Activated naive CD4-positive, alpha-beta T cell treated with anti-CD3 and anti-CD28 coated beads for 36 hours (primary cell): ENCODE measurements at places on chromosomes 1 and 21. TPM values are rescaled to one million over a fixed set of nuclear protein-coding genes. Genes with fewer than 3 reads are reported as not detected.

- peaks cover 16% of the 10 kb centered on the region for H3K27me3 ChIP-seq
- no peaks in the 10 kb centered on the region for H3K36me3 ChIP-seq
- peaks cover 3% of the 10 kb centered on the region for H3K4me1 ChIP-seq
- H3K4me3 ChIP-seq: no peak overlapping the region
- DNase-seq: no peak
Observed at GRCh38 chr1:94083681-94084080, 37.3 kb downstream of the ABCA4 start.

DNA sequence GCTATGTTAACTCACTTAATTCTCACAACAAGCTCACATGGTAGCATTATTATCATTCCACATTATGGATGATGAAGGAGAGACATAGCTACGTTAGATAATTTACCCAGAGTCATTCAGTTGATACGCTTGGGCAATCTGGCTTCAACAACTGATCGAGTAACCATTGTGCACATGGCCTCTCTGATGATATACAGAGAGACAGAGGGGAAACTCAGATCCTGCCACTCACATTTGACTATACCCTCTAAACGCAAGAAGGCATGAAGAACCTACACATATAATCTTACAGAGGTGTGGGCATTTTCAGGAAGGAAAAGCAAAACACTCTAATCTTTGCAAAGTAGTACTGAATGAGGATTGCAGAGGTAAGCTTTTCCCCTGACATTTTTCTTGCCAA, 360.1 kb downstream of the BARHL2 start:
- no peak for DNase-seq
- H3K27me3 ChIP-seq: peaks cover 5% of the 10 kb centered on the region
- H3K27ac ChIP-seq: no peak overlapping the region
- H3K4me1 ChIP-seq: no peaks in the 10 kb centered on the region

GRCh38 chr1:159980076-159980475, 26.0 kb upstream of the SLAMF9 start:
- no peaks in the 10 kb centered on the region for H3K27me3 ChIP-seq
- H3K27ac ChIP-seq: no peak overlapping the region
- H3K4me1 ChIP-seq: no peaks in the 10 kb centered on the region
- H3K4me3 ChIP-seq: no peak overlapping the region
- DNase-seq: no peak

DNA sequence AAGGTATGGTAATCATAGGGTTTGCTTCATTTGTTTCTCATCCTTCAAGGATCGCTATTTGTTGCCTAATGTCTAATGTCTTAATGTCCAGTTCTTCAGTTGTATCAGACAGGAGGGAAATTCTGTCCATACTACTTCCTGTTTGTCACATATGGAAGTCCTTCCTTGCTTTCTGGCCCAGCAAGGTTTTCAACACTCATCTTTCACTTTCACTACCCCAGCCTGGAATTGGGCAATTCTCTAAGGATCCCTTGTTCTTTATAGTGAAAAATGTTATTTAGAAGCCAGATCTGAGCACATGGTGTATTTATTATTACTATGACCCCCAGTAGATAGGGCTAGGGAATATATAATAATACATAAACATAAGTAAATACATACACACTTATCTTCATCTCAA, 50.6 kb upstream of the SLC35A3 start:
- no peak overlapping the region for H3K27ac ChIP-seq
- H3K27me3 ChIP-seq: no peaks in the 10 kb centered on the region
- no peak for DNase-seq
- H3K4me3 ChIP-seq: no peak overlapping the region
- H3K4me1 ChIP-seq: no peaks in the 10 kb centered on the region
- peaks cover 9% of the 10 kb centered on the region for H3K36me3 ChIP-seq

- H3K4me1 ChIP-seq: no peaks in the 10 kb centered on the region
- no peaks in the 10 kb centered on the region for H3K36me3 ChIP-seq
- no peak overlapping the region for H3K4me3 ChIP-seq
- H3K27me3 ChIP-seq: no peaks in the 10 kb centered on the region
- no peak for DNase-seq
Observed at GRCh38 chr1:56255516-56256152, 323.7 kb downstream of the PLPP3 start.

GRCh38 chr21:42363312-42363711, 3.0 kb downstream of the TFF1 start:
- H3K4me1 ChIP-seq: peaks cover 4% of the 10 kb centered on the region
- no peak overlapping the region for H3K27ac ChIP-seq
- DNase-seq: no peak
- no peaks in the 10 kb centered on the region for H3K36me3 ChIP-seq
- no peak overlapping the region for H3K4me3 ChIP-seq
- no peaks in the 10 kb centered on the region for H3K27me3 ChIP-seq

- no peak for DNase-seq
- H3K27ac ChIP-seq: no peak overlapping the region
- H3K36me3 ChIP-seq: no peaks in the 10 kb centered on the region
- peaks cover 3% of the 10 kb centered on the region for H3K4me1 ChIP-seq
- H3K27me3 ChIP-seq: peaks cover 7% of the 10 kb centered on the region
Observed at GRCh38 chr1:94068999-94069918, 51.7 kb downstream of the ABCA4 start.

- H3K36me3 ChIP-seq: peaks cover 4% of the 10 kb centered on the region
- H3K27ac ChIP-seq: no peak overlapping the region
- peaks cover 2% of the 10 kb centered on the region for H3K4me1 ChIP-seq
- H3K27me3 ChIP-seq: no peaks in the 10 kb centered on the region
Observed at GRCh38 chr1:87089070-87089736, 174.8 kb downstream of the HS2ST1 start.

- DNase-seq: no peak
- H3K36me3 ChIP-seq: no peaks in the 10 kb centered on the region
- H3K4me1 ChIP-seq: no peaks in the 10 kb centered on the region
- no peaks in the 10 kb centered on the region for H3K27me3 ChIP-seq
- no peak overlapping the region for H3K27ac ChIP-seq
- H3K4me3 ChIP-seq: no peak overlapping the region
Observed at GRCh38 chr1:160004001-160004400, 27.8 kb downstream of the PIGM start.

GRCh38 chr1:29744684-29745490, 508.6 kb downstream of the PTPRU start:
- no peak for DNase-seq
- H3K4me3 ChIP-seq: no peak overlapping the region
- peaks cover 6% of the 10 kb centered on the region for H3K27me3 ChIP-seq
- H3K4me1 ChIP-seq: no peaks in the 10 kb centered on the region

DNA sequence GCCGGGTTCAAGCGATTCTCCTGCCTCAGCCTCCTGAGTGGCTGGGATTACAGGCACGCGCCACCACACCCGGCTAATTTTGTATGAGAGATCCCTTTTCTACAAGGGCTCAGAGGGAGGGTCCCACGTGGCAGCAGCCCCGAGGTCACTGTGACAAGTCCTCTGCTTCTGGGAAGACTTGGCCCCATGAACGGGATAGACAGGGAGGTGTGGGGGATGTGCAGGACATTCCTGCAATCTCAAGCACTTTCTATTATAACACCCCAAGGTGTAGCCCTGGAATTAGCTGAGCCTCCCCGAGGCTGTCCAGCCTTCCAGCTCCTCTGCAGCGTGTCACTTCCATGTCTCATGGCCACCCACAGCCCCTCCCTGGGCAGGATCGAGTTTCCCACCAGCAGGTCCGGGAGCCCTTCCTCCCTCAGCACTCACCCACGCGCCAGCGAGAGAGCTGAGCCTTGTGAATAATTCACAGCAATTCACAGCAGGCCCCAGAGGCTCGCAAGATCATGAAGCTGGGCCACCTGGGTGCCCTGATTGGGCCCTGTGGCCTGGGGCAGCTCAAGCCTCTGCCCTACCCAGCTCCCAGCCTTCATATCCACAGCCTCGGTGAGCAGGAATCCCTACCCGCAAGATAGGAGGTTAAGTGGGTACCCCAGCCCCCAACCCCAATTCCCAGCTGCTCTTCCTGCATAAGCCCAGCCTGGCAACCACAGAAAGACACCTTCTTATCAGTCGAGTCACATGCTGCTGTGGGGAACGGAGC, 22.8 kb upstream of the RNU1-4 start:
- H3K4me1 ChIP-seq: no peaks in the 10 kb centered on the region
- H3K4me3 ChIP-seq: no peak overlapping the region
- no peak overlapping the region for H3K27ac ChIP-seq
- H3K36me3 ChIP-seq: no peaks in the 10 kb centered on the region
- no peak for DNase-seq

GRCh38 chr1:118563981-118564951, 379.2 kb upstream of the SPAG17 start:
- no peak overlapping the region for H3K27ac ChIP-seq
- no peak overlapping the region for H3K4me3 ChIP-seq
- no peaks in the 10 kb centered on the region for H3K27me3 ChIP-seq
- H3K4me1 ChIP-seq: no peaks in the 10 kb centered on the region
- no peaks in the 10 kb centered on the region for H3K36me3 ChIP-seq

DNA sequence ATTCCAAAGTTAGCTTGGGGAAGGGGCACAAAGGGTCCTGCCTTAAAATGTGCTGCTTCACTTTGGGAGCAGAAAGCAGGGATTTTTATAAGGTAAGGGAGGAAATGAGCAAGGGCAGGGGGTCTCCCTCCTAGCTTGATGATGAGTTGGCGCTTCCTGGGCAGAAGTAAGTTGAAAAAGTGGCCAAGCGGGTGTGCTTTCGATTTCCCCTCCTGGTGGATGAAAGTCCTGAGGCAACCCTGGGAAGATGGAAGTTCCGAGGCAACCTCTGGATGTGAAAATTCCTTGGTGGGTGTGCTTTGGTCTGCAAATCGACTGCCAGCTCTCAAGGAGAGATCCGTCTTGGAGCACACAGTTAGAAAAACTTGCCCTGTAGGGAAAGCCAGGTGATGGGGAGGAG, 41.7 kb upstream of the CD2 start:
- peak overlapping the region; percentile 7 for H3K27ac ChIP-seq
- peaks cover 2% of the 10 kb centered on the region for H3K27me3 ChIP-seq
- H3K4me3 ChIP-seq: no peak overlapping the region

- H3K4me3 ChIP-seq: no peak overlapping the region
- no peak for DNase-seq
Observed at GRCh38 chr1:33323663-33324477, 3.0 kb upstream of the A3GALT2 start.

GRCh38 chr1:205245096-205245495, 17.4 kb downstream of the TMCC2 start:
- H3K27me3 ChIP-seq: no peaks in the 10 kb centered on the region
- H3K27ac ChIP-seq: no peak overlapping the region

- H3K4me1 ChIP-seq: no peaks in the 10 kb centered on the region
- no peak overlapping the region for H3K4me3 ChIP-seq
- no peaks in the 10 kb centered on the region for H3K36me3 ChIP-seq
- DNase-seq: no peak
Observed at GRCh38 chr1:209326831-209327230, 256.7 kb upstream of the CAMK1G start.

DNA sequence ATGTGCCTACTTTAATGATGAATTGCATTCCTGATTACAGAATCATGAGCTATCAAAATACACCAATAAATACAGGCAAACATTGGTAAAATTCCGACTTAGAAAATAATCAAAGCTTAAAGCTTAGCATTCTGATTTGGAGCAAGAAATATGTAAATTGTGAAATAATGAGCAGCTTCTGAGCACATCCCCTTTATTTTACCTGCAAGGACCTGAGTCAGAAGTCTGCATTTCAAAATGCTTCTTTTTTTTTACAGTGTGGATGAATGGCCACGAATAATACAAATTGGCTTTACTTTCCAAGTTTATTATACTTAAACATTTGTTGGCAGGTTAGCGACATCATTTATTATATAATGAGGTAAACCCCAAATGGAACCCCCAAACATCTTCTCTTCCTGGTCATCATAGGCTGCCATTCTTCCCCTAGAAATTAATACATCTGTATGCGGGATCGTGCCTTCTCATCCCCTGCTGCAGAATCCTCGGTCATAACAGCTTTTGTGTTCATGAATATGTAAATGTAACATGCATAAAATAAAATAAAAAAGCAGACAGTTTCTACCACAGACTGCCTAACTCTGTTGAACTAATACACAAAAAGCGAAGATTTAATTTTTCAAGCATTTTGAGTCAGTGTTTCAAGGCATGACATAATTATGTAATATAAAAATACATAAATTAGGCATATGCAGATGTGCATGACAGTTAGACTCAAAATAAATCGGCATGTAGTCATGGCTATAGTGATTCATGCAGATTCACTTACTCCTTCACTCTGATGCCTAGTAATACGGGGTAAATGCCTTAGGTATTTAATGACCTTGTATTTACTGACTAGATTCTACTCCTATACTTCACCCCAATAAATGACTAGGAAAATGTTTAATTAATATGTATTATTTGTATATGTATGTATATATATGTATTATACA, 339.7 kb downstream of the USP25 start:
- H3K4me1 ChIP-seq: no peaks in the 10 kb centered on the region
- H3K36me3 ChIP-seq: no peaks in the 10 kb centered on the region

GRCh38 chr1:17606826-17607440, 67.4 kb downstream of the ARHGEF10L start:
- H3K27ac ChIP-seq: no peak overlapping the region
- no peaks in the 10 kb centered on the region for H3K4me1 ChIP-seq
- no peak overlapping the region for H3K4me3 ChIP-seq

DNA sequence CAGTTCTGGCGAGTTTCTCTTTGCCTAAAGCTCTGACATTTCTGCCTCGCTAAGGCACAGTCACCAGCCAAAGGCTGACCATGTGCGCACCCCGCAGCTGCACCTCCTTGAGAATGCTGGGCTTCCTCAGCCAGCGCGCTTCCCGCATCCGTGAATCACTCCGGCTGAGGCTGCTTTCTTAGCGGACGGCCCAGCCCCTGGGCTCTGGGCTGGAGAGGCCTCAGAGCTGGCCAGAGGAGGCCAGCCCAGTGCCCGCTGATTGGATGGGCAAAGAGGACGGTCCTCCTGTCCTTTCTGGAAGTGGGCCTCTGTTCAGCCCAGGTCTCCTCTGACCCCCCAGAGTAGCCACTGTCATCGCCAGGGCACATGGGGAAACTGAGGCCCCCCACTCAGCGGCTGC, 56.1 kb downstream of the PRDM16 start:
- no peak overlapping the region for H3K4me3 ChIP-seq
- no peaks in the 10 kb centered on the region for H3K36me3 ChIP-seq

DNA sequence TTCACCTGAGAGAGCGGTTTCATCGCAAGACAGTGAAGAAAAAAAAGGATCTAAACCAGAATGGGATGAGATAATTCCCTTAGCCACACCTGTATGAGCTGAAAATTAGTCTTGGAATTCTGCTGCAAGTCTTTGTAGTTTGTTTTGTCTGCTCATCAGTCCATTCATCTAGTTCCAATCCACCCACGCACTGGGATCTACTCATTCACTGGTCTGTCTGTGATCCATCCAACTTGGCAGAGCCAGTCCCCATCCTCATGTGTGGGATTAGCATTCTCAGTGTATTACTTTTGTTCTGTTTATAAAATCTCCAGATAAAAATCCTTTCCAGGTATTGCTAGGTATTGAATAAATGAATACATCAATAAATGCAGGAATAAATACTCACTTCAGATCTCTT, 266.5 kb upstream of the USP24 start:
- no peaks in the 10 kb centered on the region for H3K36me3 ChIP-seq
- H3K27ac ChIP-seq: no peak overlapping the region
- no peaks in the 10 kb centered on the region for H3K4me1 ChIP-seq
- no peak for DNase-seq
- H3K4me3 ChIP-seq: no peak overlapping the region
- H3K27me3 ChIP-seq: peaks cover 9% of the 10 kb centered on the region

The ADORA3 gene
- total RNA-seq: not detected

The AGMAT gene
- total RNA-seq: 15.9 TPM

The SLC16A4 gene
- 0.37 TPM for total RNA-seq

The LRRC38 gene
- total RNA-seq: not detected

The HHAT gene
- 3.9 TPM for total RNA-seq
